ENCODE measurements at places on chromosomes 7 and 10.

DNA sequence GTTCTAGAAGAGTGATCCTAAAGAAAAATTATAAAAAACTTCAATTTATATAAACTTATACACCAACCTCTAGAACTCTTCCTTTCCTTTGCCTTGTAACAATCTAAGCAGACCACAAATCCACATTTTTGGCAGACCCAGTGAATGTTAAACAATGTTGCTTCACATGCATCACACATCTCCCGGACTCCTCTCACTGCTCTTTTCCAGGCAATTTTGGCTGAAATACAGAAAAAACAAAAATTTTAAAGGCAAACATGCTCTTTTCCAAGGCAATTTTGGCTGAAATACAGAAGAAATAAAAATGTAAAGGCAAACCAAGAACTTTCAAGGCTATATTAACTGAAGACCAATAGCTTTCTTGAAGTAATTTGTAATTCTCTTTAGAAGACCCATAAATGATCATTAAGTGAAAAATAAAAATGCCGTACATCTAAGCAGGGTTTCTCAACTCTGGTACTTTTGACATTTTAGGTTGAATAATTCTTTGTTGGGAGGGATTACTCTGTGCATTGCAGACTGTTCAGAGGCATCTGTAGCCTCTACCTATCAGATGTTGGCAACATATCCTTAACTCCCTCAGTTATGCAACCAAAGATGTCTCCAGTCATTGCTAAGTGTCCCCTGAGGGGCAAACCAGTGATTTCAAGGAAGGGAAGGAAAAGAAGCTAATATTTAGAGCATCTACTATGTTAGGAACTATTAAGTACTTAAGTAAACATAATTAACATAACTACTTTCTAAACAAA lies 64.4 kb downstream of the NRBF2 start:
- DNase-seq: peak; percentile 30

DNA sequence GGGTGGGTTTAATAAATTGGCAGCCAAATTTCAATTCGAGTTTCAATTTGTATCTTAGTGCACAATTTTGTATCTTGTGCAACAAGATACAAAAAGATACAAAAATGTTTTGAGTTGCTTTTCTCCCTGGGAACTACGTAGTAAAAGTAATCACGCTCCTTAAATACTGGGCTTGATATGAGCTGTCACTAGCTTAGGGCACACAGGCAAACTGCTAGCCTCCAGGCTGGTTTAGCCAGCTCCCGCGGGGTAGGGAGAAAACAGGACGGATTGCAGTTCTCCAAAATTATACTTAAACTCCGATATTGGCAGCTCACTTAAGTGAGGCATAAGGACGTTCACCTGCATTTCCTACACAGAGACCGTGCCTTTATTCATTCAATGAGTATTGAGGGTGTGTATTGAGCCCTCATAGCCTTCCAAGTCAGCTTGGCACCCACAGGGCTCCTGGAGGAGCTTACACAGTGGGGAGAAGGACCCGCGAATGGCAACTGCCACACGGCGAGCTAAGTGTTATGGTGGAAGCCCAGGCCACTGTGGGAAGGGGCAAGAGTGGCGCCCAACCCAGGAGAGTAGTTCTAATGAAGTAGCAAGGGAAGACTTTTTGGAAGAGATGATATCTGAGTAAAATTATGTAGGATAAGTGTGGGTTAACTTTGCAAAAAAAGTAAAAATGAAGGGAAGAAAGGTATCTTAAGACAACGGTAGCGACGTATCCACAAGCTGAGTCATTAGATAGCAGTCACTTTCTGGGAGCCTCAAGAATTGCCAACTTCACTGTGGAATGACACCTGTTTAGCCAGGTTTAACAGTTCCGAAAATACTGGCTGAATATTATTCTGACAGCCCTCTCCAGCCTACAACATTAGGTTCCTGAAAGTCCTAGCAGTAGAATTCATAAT lies 1.6 kb upstream of the EPC1 start:
- DNase-seq: no peak

DNA sequence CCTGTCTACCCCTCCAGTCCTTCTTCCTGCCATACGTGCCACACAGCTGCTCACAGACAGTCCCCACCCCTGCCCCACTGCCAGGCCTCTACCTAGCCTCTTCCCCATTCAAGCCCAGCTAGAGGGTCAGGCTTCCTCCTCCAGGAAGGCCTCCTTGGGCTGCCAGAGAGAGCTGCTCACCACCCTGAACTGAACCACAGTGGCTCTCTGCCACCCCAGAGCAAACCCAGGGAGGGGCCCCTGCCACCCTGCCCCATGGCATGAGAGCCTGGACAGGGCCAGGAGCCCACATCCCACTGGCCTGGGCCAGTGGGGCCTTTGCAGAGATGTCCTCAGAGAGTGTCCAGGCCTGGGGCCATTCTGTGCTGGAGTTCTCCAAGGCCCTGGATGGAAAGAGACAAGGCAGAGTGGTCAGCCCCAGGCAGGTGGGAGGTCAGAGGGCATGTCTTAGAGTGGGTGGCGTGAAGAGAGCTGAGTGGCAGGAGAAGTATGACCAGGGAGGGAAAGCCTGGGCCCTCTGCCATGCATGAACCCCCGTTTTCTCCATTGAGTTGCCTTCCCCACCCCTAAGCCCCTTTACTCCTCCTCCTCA lies 40.4 kb downstream of the TMEM270 start:
- DNase-seq: no peak

DNA sequence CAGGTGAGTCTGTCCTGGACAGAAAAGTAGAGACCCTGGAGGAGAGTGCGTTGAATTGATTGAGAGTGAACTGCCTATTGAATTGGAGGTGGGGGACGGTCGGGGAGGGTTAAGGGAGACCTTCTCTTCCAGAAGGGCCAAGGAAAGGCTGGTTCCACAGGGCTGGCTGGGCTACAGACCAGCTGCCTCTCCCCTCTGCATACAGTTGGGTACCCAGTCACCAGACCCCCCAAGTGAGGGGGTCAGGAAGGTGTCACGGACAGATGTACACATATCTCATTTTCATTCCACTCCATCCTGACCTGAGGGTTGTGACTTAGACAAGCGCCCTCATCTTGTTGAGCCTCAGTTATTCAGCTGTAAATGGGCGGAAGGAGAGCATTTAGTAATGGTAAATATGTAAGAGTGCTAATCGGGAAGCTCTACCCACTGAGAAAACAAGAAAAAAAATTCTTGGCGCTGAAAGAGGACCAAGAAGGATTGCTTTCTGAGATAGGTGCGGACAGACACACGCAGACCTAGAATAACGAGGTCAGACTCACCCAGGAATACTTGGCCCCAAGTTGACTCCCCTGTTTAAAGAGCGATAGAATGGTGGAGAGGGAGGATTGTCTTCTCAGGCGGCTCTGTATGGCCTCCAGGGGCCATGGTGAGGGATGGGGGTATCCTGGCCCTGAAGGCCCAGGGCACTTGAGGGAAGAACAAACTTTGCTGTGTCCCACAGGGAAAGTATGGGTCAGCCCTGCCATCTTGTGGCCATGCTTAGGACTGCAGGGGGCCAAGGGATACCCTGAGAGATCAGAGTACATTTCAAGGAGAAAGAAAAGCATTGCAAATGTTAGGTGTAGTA lies 7.2 kb upstream of the MBL2 start:
- DNase-seq: peak; percentile 81

GRCh38 chr7:17719998-17720397 lies 220.3 kb downstream of the SNX13 start:
- no peak for DNase-seq

GRCh38 chr10:16902606-16903005 lies 85.4 kb upstream of the RSU1 start:
- no peak for DNase-seq

DNA sequence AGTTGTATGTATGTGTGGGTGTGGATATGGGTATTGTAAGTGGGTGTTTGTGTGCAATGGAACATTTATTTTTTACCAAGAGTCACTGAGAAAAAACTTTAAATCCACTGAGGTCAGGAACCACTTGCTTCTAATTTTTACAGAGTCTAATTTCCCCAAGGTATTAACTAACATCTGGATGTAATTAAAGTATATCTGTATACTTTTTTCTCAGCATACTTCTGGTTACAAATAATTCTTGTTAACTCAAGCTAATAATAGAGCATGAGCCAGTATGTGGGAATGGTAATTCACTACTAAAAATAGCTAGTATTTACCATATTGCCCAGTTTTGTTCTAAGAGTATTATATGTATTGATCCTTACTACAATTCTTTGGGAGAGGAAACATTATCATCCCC lies 24.6 kb upstream of the STEAP4 start:
- no peak for DNase-seq

DNA sequence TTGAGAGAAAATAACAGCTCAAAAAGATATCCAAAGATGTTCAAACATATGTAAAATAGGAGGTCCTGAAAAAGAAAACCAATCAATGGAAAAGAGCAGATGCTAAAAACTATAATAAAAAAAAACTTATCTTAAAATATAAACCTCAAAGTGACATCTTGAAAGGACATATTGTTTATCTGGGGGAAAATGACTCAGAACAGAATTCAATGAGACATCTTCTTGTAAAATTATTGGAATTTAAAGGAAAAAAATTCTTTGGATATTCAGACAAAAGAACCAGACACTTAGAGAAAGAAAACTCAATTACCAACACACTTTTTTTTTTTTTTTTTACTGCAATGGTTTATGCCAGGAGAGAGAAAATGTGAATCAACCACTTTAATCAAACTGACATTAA lies 58.9 kb downstream of the NAMPT start:
- no peak for DNase-seq

GRCh38 chr10:103715430-103715829 lies 139.9 kb downstream of the SH3PXD2A start:
- peak; percentile 88 for DNase-seq

DNA sequence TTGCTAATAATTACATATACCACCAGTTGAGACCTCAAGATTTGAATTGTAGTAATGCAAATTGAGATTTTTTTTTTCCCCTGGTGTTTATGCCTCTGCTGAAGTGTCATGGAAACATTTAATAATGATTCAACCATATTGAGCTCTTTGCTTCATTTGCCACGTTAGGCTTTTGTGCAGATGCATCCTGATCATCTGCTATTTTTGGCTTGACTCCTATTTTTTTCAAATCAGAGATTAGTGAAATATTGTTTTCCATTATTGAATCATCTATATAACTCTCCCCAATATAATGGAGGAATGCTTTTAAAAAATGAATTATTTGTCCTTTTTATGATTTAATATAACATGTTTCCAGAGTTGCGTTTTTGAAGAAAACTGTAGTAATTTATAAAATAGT lies 115.1 kb downstream of the SRI start:
- no peak for DNase-seq

DNA sequence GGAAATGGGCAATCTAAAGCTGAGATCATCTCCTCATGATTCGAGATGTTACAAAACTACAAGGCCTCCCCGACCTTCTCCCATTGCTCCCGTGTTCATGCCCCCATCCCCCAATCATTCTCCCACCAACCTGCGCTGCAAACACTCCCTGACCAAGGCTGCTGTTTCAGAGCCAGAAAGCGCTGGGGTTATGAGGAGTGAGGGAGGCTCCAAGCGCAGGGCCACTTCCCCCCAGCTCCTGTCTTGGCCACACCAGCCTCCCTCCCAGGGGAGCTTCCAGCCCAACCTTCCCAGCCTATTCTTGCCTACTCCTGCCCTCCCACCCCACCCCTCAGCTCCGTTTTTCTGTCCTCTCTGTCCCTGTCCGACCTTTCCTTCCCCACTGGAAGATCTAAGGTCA lies 14.7 kb upstream of the NODAL start:
- no peak for DNase-seq

DNA sequence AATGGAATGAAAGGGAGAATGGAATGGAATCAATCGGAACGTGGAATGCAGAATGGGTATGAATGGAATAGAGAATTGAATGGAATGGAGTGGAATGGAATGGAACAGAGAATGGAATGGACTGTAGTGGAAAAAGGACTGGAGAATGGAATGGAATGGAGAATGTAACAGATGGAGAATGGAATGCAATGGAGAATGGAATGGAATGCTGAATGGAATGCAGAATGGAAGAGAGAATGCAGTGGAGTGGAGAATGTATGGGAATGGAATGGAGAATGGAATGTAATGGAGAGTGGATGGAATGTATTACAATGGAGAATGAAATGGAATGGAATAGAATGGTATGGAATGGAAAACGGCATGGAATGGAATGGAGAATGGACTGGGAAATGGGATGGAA lies 96.9 kb downstream of the NSUN6 start:
- no peak for DNase-seq

- DNase-seq: no peak
Measured at GRCh38 chr7:2959103-2959680, 84.5 kb downstream of the CARD11 start.

GRCh38 chr7:91330191-91330808 lies 66.1 kb downstream of the FZD1 start:
- no peak for DNase-seq

DNA sequence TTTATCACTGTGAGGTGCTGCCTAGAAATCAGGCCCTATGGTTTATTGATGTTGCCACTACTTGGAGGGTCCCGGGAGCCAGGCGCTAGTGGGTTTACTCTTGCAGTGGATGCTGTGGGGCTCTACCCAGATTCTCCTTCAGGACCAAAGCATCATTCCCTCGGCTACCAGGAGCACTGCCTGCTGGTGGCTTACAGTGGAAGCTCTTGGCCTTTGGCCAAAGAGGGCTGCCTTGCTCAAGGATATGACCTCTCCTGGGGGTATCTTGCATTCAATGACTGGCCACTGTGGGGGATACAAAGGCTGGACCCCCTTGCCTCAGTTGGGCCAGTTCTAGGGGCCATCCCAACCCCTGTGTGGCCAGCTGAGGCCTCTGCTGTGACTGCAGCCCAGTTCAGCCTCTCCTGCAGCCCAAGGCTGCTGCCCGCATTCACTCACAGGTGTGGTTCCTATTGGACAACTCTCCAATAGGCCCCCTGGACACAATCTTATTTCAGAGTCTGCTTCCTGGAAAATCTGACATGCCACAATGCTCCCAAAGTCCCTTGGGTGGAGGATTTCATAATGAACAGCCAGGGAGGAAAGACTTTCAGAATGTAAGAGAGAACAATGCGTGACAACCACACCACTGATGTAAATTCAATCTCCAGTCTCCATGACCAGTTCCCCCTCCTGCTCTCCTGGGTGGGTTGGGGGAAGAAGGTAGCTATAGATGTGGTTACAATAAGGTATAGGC lies 196.3 kb downstream of the SNX10 start:
- DNase-seq: no peak

GRCh38 chr10:23525406-23525805 lies 86.5 kb downstream of the OTUD1 start:
- DNase-seq: no peak

DNA sequence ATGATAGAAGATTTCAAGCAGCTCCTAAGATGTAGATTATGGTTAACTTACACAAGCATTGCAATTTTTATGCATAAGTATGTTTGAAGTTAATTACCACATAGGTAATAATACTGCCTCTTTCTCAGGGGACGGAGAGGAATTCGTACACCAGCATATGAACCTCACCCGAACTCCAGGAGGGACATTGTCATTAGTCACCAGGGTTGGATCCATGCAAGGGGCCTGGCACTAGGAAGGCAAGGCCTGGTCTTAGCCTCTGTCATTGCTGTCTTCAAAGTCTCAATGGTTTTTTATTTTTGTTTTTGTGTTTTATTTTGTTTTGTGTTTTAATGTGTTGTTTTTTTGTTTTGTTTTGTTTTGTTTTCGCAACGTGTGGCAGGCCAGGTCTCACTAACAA lies 145.6 kb upstream of the PPP2R2D start:
- no peak for DNase-seq

GRCh38 chr10:46050941-46051623 lies 5.0 kb upstream of the MSMB start:
- DNase-seq: no peak

- no peak for DNase-seq
Measured at GRCh38 chr10:92108747-92109146, 182.1 kb downstream of the CPEB3 start.

- no peak for DNase-seq
Measured at GRCh38 chr7:14504134-14504533, 398.4 kb downstream of the DGKB start.

- no peak for DNase-seq
Measured at GRCh38 chr7:41142904-41143473, 559.9 kb downstream of the INHBA start.

Measured in AG08396 (cell line).